CD4-positive, alpha-beta memory T cell (primary cell): ENCODE measurements at places on chromosomes 3 and 15. TPM values are rescaled to one million over a fixed set of nuclear protein-coding genes. Genes with fewer than 3 reads are reported as not detected.

TLR9 gene
- total RNA-seq = 2.3 TPM

GOLGA6D gene
- total RNA-seq = not detected

AADACL2 gene
- not detected for total RNA-seq

GNAT1 gene
- not detected for total RNA-seq

PCOLCE2 gene
- total RNA-seq = not detected

CCR9 gene
- 4.5 TPM for total RNA-seq

CLRN1 gene
- not detected for total RNA-seq

EXOSC7 gene
- total RNA-seq = 45.3 TPM

LRRC31 gene
- total RNA-seq = not detected

GOLGA8Q gene
- total RNA-seq = not detected

SPATA12 gene
- not detected for total RNA-seq

GOLGA8M gene
- total RNA-seq = 2.9 TPM

DNA sequence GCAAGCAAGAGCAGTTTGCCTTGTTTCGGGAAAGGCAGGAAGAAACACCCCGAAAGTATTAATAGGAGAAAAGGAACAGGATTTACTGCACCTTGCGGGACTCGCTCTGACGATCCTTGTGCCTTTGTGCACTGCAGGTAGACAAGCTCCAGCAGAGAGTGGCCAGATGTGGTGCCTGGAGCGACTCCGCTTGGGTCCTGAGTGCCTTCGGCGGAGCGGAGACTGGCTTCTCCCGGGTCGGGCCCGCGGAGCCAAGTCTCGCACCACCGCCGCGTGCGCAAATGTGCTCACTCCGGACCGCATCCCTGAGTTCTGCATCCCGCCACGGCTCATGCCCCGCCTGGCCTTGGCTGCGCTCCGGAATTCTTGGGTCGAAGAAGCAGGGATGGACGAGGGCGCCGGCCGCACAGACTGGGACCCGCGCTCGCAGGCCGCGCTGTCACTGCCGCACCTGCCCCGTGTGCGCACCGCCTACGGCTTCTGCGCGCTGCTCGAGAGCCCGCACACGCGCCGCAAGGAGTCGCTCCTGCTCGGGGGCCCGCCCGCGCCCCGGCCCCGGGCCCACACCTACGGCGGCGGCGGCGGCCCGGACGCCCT lies 769 bp downstream of the C2CD4A start:
- DNase-seq = no peak
- peak overlapping the region; percentile 57 for H3K4me3 ChIP-seq
- peaks cover 19% of the 10 kb centered on the region for H3K4me1 ChIP-seq
- no peak overlapping the region for H3K27ac ChIP-seq
- H3K36me3 ChIP-seq = no peaks in the 10 kb centered on the region

DNA sequence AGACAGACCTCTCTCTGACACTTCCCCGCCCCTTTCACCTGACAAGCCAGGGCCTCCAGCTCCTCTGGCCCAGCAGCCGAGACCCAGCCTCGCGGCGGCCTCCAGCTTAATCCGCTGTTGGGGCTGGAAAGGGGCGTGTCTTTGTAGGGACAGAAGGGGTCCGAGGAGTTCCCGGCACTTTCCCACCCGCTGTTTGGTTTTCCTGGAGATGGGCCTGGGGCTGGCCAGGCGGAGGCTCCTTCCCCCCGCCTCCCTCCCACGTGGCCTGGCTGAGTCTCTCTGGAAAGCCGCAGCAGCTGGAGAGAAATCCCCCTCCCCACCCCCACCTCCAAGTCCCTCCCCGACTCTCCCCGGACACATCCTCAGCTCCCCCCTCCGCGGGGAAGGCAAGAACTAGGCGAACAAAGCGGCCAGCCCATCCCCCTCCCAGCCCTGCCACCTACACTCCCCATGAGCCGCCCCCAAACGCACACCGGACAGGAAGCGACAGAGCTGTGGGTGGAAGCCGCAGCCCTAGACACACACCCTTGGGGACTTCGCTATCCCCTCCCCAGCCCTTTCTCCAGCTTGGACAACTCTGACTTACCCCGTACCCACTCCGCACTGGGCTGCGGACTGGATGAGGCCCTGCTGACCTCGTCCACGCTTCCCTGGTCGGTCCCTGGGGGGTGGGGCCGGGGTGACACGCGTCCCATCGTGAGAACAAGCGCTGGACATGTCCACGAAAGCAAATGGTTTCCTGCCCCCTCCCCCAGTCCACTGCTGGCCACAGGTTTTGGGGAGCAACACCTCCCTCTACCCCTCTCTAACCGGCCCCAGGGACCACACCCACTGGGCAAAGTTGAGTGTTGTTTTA lies 1.2 kb downstream of the IGDCC4 start:
- no peak overlapping the region for H3K27ac ChIP-seq
- peaks cover 12% of the 10 kb centered on the region for H3K27me3 ChIP-seq
- DNase-seq = no peak
- H3K4me3 ChIP-seq = no peak overlapping the region
- H3K4me1 ChIP-seq = peaks cover 9% of the 10 kb centered on the region
- no peaks in the 10 kb centered on the region for H3K36me3 ChIP-seq

DNA sequence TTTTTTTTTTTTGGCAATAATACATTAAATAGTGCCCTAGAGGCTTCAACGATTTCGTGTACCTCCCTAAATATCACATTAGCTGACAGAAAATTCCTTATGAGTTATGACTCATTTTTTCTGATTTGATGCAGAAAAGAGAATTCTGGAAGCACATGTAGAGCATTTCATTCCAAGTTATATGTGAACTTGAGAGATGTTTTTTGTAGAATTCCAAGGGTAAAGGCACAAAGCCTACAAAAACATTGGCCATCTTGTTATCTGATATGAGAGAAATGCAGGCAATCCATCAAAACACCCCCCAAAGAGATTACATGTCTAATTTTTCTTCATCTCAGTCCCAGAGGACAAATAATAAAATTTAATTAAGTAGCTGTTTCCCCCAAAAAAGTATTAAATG lies 6.7 kb upstream of the PFN2 start:
- no peak overlapping the region for H3K4me3 ChIP-seq
- H3K36me3 ChIP-seq = no peaks in the 10 kb centered on the region
- H3K4me1 ChIP-seq = no peaks in the 10 kb centered on the region
- H3K27ac ChIP-seq = no peak overlapping the region
- H3K27me3 ChIP-seq = no peaks in the 10 kb centered on the region

DNA sequence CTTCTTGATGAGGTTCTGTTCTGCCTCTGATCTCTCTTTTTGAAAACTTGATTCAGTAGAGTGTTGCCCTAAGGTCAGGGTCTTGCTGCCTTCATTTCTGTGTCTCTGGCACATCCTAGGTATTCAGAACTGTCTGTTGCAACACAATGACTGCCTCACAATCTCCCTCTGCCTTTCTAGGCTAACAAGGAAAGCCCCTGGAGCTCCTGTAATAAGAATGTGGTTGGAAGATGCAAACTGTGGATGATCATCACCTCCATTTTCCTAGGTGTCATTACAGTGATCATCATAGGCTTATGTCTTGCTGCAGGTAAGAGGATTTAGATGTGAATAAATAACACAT lies 7.0 kb downstream of the C3orf52 start:
- H3K27ac ChIP-seq = no peak overlapping the region
- H3K4me3 ChIP-seq = no peak overlapping the region
- DNase-seq = no peak
- no peaks in the 10 kb centered on the region for H3K27me3 ChIP-seq
- H3K4me1 ChIP-seq = peaks cover 15% of the 10 kb centered on the region

- no peak overlapping the region for H3K4me3 ChIP-seq
- H3K4me1 ChIP-seq = no peaks in the 10 kb centered on the region
- H3K36me3 ChIP-seq = no peaks in the 10 kb centered on the region
- H3K27me3 ChIP-seq = no peaks in the 10 kb centered on the region
- no peak overlapping the region for H3K27ac ChIP-seq
- no peak for DNase-seq
Measured at GRCh38 chr15:29345549-29346525, 76.2 kb upstream of the NSMCE3 start.

DNA sequence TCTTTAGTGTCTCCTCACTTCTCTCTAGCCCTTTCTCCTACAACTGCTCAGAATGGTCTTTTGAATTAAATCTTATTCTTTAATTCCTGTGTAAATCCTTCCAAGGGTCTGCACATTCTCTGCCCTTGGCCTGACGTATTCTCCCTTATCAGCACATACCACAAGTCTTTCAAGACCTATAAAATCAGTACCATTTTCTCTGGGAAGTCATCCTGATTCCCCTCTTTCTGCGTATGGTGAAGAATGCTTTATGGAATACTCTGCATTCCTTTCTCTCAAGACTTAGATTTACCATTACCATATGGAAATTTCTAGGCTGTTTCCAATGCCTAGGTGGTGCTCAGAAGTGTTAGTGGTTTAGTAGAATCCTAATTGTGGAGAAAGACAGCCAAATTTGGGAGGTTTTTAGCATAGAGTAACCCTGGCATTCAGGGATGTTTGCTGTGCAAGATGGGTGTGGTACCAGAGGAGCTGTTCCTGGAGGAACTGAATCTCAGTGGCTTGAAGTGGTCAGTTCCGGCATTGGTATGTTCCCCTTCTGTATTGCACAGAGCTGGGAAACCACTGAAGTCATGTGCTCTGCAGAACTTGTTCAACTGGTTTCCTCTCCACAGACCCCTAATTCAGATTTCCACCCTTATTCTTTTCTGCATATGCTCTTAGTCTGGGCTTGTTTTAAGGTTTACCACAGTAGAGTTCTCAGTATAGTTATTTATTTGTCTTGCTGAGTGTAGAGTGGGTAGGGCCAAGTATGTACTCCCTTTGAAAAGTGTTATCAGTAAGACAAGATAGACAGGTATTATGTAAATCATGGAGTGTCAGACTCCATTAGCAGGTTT lies 24.5 kb downstream of the IQGAP1 start:
- no peaks in the 10 kb centered on the region for H3K36me3 ChIP-seq
- DNase-seq = no peak
- peaks cover 57% of the 10 kb centered on the region for H3K4me1 ChIP-seq
- H3K27ac ChIP-seq = no peak overlapping the region
- no peaks in the 10 kb centered on the region for H3K27me3 ChIP-seq

DNA sequence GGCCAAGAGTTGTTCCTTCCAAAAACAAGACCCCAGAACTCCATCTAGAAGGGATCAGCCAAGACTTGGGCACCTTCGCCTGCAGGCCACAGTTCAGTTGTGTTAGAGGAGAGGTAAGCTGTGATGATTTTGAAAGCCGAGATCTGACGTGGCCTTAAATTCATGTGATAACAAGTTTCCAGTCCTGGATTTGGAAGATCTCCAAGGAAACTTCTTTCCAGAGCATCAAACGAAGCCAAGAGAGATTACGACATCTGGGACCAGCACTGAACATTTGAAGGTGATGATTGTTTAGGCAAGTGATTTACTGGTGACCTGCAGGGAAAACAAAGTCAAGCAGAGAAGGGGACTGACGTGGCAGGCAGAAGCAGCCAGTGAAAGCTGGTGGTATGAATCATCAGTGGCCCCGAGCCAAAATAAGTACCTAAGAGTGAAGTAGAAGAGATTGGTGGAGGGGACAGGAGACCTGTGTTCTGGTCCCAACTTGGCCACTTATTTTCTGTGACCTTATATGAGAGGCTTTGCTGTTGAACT lies 339.0 kb upstream of the PROK2 start:
- DNase-seq = no peak
- H3K36me3 ChIP-seq = no peaks in the 10 kb centered on the region
- no peak overlapping the region for H3K27ac ChIP-seq
- H3K4me3 ChIP-seq = no peak overlapping the region
- no peaks in the 10 kb centered on the region for H3K27me3 ChIP-seq

DNA sequence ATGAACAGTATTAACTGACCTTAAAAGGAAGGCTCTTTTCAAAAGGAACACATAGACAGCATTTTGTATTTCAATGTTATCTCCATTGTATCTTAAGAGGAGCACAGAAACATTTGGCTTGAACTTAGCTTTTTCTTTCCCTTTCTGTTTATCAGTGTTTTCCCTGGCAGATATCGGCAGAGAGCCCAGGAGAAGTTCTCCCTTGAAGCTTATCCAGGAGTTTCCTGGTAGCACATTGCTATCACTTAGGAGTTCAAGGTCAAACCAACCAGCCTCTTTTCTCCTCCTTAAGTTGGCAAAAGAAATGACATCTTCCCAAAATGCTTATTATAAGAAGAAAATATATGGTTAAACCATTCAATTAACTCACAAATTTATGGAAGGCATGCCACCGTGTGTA lies 344.6 kb upstream of the UBE2E2 start:
- H3K27me3 ChIP-seq = no peaks in the 10 kb centered on the region
- H3K27ac ChIP-seq = no peak overlapping the region
- no peak for DNase-seq
- H3K4me1 ChIP-seq = no peaks in the 10 kb centered on the region
- H3K36me3 ChIP-seq = no peaks in the 10 kb centered on the region

GRCh38 chr3:18046131-18046915 lies 303.9 kb upstream of the TBC1D5 start:
- H3K4me1 ChIP-seq = no peaks in the 10 kb centered on the region
- H3K4me3 ChIP-seq = no peak overlapping the region
- no peak for DNase-seq
- no peaks in the 10 kb centered on the region for H3K36me3 ChIP-seq
- no peak overlapping the region for H3K27ac ChIP-seq

DNA sequence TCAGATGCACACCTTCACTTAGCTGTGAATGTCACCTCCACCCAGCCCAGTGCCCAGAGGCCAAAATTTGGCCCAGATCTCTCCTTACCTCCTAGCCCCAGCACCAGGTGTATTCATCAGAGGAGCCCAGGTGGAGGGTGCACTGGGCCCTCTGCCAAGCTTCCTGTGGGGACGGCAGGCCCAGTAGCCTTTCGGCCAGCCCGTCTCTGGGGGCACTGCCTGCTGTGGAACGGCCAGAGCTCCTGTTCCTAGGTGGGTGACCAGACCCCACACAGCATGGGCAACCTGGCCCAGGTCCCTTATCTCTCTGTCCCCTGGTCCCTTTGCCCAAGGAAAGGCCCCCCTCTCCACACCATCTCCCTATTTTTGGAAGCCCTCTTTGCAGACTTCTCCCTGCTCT lies 67.8 kb downstream of the AAGAB start:
- H3K27ac ChIP-seq = no peak overlapping the region
- no peaks in the 10 kb centered on the region for H3K27me3 ChIP-seq
- no peaks in the 10 kb centered on the region for H3K4me1 ChIP-seq
- no peak for DNase-seq
- H3K4me3 ChIP-seq = no peak overlapping the region

DNA sequence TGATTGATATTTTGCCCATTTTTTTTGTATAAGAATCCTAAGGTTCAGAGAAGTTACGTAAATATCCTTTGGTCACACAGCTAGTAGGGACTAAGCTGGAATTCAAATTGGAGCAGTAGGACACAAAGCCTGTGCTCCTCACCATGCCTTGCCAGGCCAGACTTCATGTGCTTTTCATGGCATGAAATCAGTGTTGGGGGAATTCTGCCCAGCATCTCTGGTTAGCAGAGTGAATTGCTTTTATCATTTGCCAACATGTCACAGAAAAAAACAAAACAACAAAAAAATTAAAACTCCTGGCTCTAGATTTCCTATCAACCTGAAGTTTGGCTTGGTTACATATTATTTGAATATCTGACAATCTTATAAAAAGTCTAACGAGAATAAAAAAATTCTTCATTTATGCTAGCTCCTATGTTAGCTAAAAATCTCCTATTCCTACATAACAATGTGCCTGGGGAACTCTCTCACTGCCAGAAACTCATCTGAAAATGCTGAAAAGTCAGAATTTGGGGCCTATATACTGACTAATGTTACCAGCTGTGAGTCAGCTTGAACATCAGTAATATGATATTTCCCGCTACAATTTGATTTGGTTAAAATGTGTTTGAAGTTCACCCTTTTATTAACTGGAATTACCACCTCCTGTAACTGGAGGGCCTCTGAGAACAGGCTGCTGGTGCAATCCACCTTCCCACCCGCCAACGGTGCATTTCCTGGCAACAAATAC lies 141.7 kb downstream of the TIGIT start:
- H3K27ac ChIP-seq = no peak overlapping the region
- no peak overlapping the region for H3K4me3 ChIP-seq
- no peaks in the 10 kb centered on the region for H3K36me3 ChIP-seq
- no peaks in the 10 kb centered on the region for H3K4me1 ChIP-seq
- no peak for DNase-seq
- H3K27me3 ChIP-seq = no peaks in the 10 kb centered on the region
